ENCODE measurements at places on chromosomes 4 and X. TPM values are rescaled to one million over a fixed set of nuclear protein-coding genes. Genes with fewer than 3 reads are reported as not detected.

Gene UGT2B10
- total RNA-seq = not detected

Gene L1CAM
- 18.0 TPM for total RNA-seq

Gene HELT
- total RNA-seq = not detected

Gene MAGEA12
- total RNA-seq = 5.6 TPM

Gene CLNK
- not detected for total RNA-seq
